H9 (cell line): ENCODE measurements at places on chromosomes 6 and 20.

DNA sequence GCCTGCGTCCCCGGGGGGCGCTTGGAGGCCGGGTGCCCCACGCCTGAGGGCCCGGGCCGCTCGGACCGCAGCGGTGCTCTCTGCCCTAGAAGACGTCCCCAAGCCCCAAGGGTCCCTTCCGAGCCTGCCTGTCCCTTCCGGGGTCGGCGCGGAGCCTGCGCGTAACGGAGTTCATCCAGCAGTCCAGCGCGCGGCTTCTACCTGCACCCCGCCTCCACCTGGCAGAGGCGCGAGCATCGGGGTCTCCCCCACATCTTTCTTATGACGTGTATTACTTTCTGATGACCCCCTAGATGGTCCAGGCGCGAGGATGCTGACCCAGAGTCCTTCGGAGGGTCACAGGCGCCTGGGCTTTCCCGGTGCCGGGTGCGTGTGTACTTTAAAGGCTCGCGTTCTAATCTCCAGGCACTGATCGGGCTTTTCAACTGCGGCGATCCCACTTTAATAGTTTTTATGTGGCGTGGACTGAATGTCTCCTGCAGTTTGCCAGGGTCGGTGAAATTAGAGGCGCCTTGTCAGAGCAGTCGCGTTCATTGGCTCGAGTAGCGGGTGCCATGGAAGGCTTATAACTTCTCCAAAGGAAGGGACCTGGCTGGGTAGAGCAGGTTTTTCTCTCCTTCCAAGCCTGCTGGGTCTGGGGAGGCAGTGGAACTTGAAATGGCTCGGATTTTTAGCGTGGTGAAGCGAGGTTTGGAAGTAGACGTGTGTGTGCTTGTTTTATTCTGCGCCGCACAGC lies 912 bp downstream of the EYA4 start:
- H3K36me3 ChIP-seq, result no peaks in the 10 kb centered on the region
- peaks cover 37% of the 10 kb centered on the region for H3K27me3 ChIP-seq
- no peaks in the 10 kb centered on the region for H3K4me1 ChIP-seq
- H3K27ac ChIP-seq, result no peak overlapping the region
- H3K4me3 ChIP-seq, result peak overlapping the region; percentile 90
- peak; percentile 52 for DNase-seq

DNA sequence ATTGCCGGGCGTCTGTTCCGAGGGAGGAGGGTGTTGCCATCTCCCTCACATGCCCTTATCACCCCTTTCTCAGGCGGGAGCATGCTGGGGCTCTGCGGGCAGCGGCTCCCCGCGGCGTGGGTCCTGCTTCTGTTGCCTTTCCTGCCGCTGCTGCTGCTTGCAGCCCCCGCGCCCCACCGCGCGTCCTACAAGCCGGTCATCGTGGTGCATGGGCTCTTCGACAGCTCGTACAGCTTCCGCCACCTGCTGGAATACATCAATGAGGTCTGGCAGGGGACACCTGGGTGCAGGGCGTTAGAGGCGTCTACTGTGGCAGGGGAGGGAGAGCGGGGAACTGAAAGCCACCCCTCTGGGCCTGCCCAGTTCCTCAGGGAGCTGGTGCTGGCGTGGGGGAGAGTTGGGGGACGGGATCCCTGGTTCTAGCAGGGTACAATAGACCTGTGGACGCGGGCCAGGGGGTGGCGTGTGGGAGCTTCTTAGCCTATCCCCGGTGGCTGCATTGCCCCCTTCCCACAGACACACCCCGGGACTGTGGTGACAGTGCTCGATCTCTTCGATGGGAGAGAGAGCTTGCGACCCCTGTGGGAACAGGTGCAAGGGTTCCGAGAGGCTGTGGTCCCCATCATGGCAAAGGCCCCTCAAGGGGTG lies 697 bp downstream of the PPT2 start:
- DNase-seq, result peak; percentile 82
- peak overlapping the region; percentile 97 for H3K4me3 ChIP-seq

- H3K4me1 ChIP-seq, result no peaks in the 10 kb centered on the region
- H3K27ac ChIP-seq, result no peak overlapping the region
- DNase-seq, result no peak
- H3K27me3 ChIP-seq, result 0 out of 2 replicates have a peak, but pooled peaks cover 2% of the 10 kb centered on the region
- no peaks in the 10 kb centered on the region; the same call in 2 of the 3 replicates for H3K36me3 ChIP-seq
Measured at GRCh38 chr6:31479933-31480535, 17.9 kb upstream of the MICB start.

GRCh38 chr20:37373020-37373598 lies 27.2 kb downstream of the SRC start:
- H3K4me3 ChIP-seq, result no peak overlapping the region
- DNase-seq, result no peak
- peaks cover 18% of the 10 kb centered on the region for H3K36me3 ChIP-seq
- H3K27ac ChIP-seq, result no peak overlapping the region
- no peaks in the 10 kb centered on the region for H3K27me3 ChIP-seq
- no peaks in the 10 kb centered on the region for H3K4me1 ChIP-seq

- no peak for DNase-seq
- H3K4me1 ChIP-seq, result no peaks in the 10 kb centered on the region
- no peaks in the 10 kb centered on the region for H3K36me3 ChIP-seq
- H3K27me3 ChIP-seq, result no peaks in the 10 kb centered on the region
- H3K27ac ChIP-seq, result no peak overlapping the region
Measured at GRCh38 chr6:93088621-93089501, 330.5 kb downstream of the EPHA7 start.

- H3K27ac ChIP-seq, result no peak overlapping the region
- H3K4me1 ChIP-seq, result peaks cover 7% of the 10 kb centered on the region; the same call in 1 of the 2 replicates
- peaks cover 5% of the 10 kb centered on the region for H3K36me3 ChIP-seq
- DNase-seq, result no peak
Measured at GRCh38 chr20:48006036-48006833, 221.0 kb upstream of the SULF2 start.

GRCh38 chr6:152680879-152681517 lies 16.7 kb upstream of the MYCT1 start:
- H3K27me3 ChIP-seq, result no peaks in the 10 kb centered on the region
- H3K27ac ChIP-seq, result no peak overlapping the region

GRCh38 chr6:144712541-144712940 lies 427.4 kb downstream of the UTRN start:
- H3K27me3 ChIP-seq, result no peaks in the 10 kb centered on the region; the same call in 1 of the 2 replicates
- H3K27ac ChIP-seq, result no peak overlapping the region
- no peak for DNase-seq
- no peaks in the 10 kb centered on the region for H3K4me1 ChIP-seq
- H3K4me3 ChIP-seq, result no peak overlapping the region

- no peak overlapping the region for H3K27ac ChIP-seq
- H3K27me3 ChIP-seq, result peaks cover 13% of the 10 kb centered on the region
- peaks cover 21% of the 10 kb centered on the region for H3K36me3 ChIP-seq
Measured at GRCh38 chr20:3751675-3752385, 15.7 kb downstream of the ADISSP start.

GRCh38 chr20:23800865-23801264 lies 25.7 kb downstream of the CST2 start:
- H3K27me3 ChIP-seq, result no peaks in the 10 kb centered on the region
- H3K4me1 ChIP-seq, result no peaks in the 10 kb centered on the region; the same call in 1 of the 2 replicates
- H3K27ac ChIP-seq, result no peak overlapping the region
- no peak overlapping the region for H3K4me3 ChIP-seq
- H3K36me3 ChIP-seq, result no peaks in the 10 kb centered on the region

DNA sequence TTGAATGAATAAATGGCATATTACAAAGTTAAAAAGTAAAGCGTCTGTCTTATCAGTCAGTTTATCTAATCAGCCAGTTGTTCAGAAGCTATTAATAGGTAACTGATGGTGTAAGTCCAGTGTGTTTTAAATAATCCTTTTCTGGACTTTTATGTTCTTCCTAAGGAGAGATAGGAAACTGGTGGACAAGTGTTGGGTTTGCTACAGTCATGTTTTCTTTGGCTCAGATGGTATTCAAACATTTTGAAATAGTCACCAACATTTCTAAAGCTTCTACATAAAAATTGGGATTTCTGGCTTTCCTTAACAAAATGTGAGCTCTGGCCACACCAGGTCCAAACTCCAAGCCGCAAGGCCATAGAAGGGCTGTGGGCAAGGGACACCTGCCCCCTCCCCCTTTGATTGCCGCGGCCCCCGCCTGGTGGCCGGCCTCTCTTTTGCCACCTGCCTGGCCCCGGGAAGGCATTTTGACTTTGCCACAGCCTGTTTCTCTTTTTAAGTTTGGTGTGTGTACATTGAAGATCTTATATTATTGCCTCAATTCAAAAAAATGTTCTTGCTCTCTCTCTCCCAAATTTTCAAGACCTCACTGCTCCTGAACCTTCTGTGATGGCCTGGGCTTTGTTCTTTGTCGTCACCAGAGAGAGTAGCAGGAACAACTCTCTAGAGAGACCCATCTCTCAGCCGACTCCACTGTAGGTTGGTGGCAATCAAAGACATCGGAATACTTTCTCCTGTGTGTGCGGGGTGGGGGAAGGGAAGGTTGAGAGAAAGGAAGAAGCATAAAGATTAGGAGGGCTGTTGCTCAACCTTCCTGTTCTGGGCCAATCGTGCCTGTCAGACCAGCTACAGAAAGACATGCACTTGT lies 84.0 kb upstream of the ZNF217 start:
- no peaks in the 10 kb centered on the region for H3K36me3 ChIP-seq
- H3K27ac ChIP-seq, result no peak overlapping the region
- peaks cover 2% of the 10 kb centered on the region; the same call in 1 of the 2 replicates for H3K4me1 ChIP-seq
- peak overlapping the region; percentile 16; the same call in 1 of the 2 replicates for H3K4me3 ChIP-seq

GRCh38 chr20:15113144-15113773 lies 775.8 kb upstream of the FLRT3 start:
- DNase-seq, result no peak
- no peaks in the 10 kb centered on the region for H3K36me3 ChIP-seq
- no peaks in the 10 kb centered on the region for H3K27me3 ChIP-seq
- H3K27ac ChIP-seq, result no peak overlapping the region
- no peak overlapping the region for H3K4me3 ChIP-seq
- H3K4me1 ChIP-seq, result no peaks in the 10 kb centered on the region

DNA sequence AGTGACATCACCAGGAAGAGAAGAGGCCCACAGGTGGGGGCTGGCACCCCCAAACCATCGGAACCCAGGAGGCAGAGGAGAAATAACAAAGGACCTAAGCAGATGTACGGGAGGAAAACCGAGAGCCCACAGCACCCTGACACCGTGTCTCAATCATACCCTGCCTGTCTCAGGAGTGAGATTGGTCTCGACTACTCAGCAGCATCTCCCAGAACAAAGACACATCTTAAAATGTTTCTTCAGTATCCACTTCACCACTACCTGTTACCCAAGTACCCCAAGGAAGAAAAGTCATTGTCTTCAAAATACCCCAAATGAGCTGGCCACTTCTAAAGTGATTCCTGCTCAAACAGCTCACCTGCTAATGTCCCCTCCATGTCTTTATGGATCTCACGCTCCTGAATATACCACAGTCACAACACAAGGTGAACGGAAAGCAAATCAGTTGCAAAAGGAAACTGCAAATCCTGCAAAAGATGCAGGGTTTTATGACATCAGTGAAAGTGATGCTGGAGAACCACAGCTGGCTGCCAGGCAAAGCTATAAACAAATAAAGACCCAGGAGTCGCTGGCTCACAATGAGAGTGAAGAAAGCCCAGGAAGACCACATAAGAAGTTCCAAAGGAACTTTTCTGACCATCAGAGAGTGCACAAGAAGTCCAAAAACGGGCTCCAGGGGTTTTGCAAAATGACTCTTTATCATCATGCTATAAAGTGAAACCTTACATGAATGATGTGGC lies 44.1 kb downstream of the PREX1 start:
- DNase-seq, result no peak
- H3K36me3 ChIP-seq, result peaks cover 4% of the 10 kb centered on the region
- no peaks in the 10 kb centered on the region for H3K4me1 ChIP-seq
- H3K27me3 ChIP-seq, result no peaks in the 10 kb centered on the region

DNA sequence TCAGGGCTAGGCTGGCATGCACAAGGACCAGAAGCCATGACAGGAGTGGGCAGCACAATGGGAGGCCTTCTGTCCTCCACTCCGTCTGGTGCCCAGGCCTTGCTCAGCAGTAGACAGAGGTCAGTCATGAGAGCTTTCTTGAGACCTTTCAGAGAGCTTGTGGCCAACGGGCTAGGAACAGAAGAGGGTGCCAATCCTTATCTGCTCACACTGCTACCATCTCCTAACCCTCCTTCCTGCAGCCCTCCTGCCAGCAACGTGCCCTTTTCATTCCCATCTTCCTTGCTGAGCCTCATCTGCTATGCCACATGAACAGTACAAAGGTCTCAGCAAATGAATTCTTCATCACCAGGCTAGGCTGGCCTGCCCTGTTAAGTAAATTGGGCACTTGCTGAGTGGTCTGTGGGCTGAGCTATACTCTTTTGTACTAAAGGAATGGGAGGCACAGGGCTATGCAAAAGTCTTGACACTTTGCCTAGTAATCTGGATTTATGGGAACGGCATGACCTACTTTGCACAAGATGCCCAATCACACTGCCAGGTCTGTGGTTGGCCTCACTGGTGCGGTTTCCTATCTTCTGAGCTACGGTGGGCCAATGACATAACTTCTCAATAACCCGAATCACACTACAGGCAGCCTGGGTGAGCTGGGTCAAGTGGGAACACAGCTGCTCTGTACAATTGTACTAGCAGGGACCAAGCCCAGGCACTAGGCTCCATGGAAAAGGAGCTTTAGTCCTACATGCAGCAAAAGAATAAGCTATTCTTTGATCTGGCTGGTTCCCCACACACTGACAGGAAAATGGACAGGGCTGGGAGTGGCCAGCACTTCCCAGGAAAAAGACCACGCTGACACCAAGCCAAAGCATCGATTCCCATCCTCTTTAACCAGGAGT lies 47.8 kb downstream of the ELOVL5 start:
- peaks cover 2% of the 10 kb centered on the region; the same call in 1 of the 2 replicates for H3K4me1 ChIP-seq
- no peak overlapping the region for H3K27ac ChIP-seq
- H3K27me3 ChIP-seq, result no peaks in the 10 kb centered on the region

DNA sequence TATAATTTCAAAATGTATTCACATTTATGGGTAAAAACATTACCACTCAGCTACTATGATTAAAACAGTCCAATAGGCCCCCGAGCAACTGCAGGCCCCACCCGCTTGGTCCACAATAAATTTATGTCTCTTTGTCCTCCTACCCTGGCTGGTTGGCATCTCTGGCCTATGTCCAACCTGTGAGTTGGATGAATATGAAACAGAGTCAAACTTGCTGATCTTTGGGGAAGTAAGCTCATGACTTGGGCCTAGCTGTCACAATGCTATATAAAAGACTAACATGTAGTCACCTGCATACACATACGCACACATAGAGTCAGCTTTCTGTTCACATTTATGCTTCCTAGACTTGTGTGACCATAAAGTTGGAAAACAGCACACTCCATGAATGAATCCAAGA lies 20.5 kb downstream of the MAP7 start:
- DNase-seq, result no peak
- no peaks in the 10 kb centered on the region for H3K36me3 ChIP-seq
- H3K4me3 ChIP-seq, result no peak overlapping the region
- H3K27me3 ChIP-seq, result no peaks in the 10 kb centered on the region
- H3K27ac ChIP-seq, result no peak overlapping the region
- peaks cover 20% of the 10 kb centered on the region for H3K4me1 ChIP-seq

DNA sequence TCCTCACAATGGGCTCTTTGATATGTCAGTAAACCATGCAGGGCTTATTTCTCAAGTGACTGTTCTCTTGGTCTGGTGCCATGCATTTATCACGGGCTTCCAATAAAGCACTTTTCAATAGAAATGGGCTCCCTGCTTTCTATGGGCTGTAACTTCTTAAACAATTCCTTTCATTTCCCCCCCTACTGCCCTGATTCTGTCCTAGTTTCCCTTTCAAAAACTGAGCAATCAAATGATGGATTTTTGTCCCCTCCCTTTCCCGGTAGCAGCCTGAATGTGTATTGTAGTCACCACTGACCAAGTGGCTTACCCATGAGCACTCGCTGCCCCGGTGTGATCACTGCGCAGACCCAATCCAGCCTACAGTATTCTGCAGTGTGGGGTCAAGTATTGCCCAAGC lies 13.9 kb downstream of the RPS10 start:
- H3K4me3 ChIP-seq, result no peak overlapping the region
- H3K27me3 ChIP-seq, result no peaks in the 10 kb centered on the region
- peaks cover 15% of the 10 kb centered on the region for H3K36me3 ChIP-seq
- DNase-seq, result no peak
